Stimulated activated CD8-positive, alpha-beta memory T cell treated with anti-CD3 and anti-CD28 coated beads, Interleukin-7, amount 100 ng/mL, for 4 hours (primary cell): ENCODE measurements at places on chromosomes 1 and 21.

GRCh38 chr21:36261459-36261858 lies 58.5 kb upstream of the MORC3 start:
- no peak for DNase-seq

DNA sequence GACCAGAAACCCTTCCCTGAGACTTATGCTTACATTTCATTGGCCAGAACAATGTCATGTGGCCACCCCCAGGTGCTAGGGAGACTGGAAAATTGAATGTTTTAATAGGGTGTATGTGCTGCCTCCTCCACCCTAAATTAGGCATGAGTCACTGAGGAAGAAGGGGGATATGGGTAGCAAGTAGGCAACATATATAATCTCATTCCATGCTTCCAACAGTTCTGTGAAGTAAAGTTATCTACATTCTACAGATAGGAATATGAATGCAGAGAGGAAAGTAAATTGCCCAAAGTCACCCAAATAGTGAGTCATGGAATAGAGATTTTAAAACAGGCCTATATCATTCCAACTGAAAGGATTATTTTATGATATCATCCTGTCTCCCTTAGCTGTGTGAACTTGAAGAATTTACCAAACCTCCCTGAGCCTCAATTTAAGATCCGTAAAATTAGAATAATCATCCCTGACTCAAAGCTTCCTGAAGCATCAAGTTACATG lies 168.6 kb upstream of the FGGY start:
- no peak for DNase-seq

GRCh38 chr1:235855811-235856429 lies 10.8 kb downstream of the LYST start:
- DNase-seq, result no peak

GRCh38 chr1:10825592-10825991 lies 29.1 kb upstream of the CASZ1 start:
- no peak for DNase-seq

DNA sequence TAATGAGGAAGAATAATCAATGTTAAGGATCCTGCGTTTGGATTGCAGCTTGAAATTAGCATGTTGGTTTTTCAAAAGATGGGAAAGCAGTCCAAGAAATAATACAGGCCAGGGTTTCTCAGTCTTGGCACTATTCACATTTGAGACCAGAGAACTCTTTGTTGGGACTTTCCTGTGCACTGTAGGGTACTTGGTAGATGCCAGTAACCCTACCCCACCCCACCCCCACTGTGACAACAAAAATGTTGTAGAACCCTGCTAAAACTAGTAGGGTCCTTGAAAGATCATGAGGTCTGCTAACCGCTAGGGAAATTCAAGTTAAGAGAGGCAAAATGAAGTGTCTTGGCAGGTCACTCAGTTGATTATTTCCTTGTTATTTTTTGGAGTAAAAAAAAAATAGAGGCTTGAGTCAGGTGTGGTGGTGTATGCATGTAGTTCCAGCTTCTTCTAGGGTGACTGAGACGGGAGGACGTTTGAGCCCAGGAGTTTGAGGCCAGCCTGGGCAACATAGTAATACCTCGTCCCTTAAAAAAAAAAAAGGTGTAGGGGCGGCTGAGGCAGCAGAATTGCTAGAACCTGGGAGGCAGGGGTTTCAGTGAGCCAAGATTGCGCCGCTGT lies 53.3 kb downstream of the SPEN start:
- DNase-seq, result no peak

DNA sequence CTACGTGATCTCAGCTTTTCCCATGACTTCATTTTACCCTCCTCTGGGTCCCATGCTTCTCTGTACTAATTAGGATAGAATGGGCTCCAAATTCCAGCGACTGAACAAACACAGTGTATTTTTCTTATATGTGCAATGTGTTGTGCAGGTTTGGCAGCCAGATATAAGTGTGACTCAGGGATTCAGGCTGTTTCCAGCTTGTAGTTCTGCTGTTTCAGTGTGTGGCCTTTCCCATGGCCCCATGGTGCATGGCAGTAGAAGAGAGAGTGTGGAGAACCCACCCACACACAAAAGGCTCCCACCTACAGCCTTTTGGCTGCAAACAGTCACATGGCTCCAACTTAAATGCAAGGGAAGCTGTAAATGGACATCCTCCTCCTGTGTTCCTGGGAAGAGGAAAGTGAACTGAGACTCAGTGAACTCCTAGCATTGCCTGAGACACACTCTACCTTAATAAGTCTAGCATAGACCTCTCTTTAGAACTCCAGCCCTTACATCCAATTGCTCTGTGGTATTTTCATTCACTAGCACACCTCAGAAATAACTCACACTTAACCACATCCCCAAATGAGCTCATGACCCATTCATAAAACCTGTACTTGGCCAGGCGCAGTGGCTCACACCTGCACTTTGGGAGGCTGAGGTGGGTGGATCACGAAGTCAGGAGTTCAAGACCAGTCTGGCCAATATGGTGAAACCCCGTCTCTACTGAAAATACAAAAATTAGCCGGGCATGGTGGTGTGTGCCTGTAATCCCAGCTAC lies 58.7 kb downstream of the KIAA0040 start:
- no peak for DNase-seq

GRCh38 chr21:41875086-41875485 lies 4.1 kb downstream of the PRDM15 start:
- no peak for DNase-seq

DNA sequence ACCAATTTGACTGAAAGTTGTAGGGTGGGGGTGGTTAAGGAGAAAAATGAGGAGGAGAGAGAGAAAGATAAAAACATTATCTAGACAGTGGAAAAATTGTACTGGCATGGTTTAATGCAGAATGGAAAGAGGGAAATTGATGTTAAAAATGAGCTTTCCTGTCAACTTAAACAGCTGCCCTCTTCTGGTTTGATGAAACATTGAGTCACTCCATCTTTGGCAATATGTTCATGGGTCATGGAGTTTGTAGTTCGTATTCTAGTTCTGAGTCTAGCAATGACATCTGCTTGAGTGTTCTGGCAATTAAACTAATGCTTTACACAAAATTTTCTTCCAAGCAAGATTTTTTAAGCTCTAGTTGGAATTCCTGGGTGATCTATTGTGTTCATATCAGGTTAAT lies 9.6 kb downstream of the ZNF648 start:
- DNase-seq, result no peak

- no peak for DNase-seq
Observed at GRCh38 chr21:26194326-26194725, 23.8 kb upstream of the APP start.

DNA sequence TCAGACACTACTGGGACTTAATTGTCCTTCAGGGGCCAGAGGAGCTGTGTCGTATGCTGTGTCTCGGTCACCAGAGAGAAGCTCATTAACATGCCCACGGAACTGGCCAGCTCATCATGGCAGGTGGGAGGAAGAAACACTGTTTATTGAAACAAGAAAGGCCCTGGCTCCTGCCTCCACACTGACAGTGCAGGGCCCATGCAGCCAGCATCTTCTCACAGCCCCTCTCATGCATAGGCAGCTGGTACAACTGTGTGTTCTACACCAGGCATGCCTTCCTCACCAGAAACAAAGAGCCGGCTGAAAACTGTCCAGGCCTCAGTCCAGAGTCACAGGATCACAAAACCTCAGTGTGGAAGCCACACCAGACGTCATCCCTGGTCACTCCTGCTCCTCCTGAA lies 106.0 kb downstream of the UBE2U start:
- no peak for DNase-seq

DNA sequence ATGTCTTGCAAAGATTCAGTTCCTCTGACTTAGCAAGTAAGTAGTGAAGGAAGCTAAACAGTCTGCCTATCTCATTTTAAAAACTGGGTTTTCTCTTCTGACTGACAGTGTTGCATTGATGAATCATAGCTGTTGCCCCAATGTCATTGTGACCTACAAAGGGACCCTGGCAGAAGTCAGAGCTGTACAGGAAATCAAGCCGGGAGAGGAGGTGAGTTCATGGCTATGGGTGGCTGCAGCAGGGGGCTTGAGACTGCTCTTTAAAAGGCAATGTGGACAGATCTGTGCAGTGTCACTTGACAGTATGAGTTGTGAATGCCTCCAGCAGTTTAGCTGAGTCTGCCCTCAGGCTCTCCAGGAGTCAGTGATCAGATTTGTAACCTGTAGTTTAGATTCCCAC lies 46.6 kb downstream of the SMYD2 start:
- no peak for DNase-seq

GRCh38 chr1:71587961-71588360 lies 507.1 kb upstream of the ZRANB2 start:
- DNase-seq, result no peak

DNA sequence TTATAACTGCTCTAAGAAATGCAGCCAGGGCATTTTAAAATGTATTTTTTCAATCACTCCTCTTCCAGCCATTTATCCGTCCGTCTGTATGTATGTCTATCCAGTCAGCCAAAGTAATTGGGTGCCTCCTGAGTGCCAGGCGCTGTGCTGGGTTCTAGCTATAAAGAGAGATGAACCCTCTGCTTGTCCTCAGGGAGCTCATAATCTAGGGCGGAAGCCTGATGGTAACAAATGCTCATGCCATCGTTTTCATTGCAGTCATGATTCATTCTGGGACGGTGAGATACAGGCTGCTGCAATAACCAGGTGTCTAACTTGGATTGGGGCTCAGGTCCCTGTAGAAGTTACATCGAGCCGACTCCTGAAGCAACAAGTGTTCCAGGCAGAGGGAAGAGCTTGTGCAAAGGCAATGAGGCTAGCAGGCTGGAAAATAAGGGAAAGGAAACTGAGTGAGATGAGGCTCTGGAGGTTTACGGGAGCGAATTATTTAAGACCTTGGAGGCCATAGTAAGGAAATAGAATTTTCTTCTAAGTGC lies 11.6 kb downstream of the IFI6 start:
- DNase-seq, result no peak
